ENCODE measurements at places on chromosomes 7 and 10.

- no peak for DNase-seq
These were observed 679.2 kb downstream of the SDK1 start for GRCh38 chr7:3980300-3980643.

DNA sequence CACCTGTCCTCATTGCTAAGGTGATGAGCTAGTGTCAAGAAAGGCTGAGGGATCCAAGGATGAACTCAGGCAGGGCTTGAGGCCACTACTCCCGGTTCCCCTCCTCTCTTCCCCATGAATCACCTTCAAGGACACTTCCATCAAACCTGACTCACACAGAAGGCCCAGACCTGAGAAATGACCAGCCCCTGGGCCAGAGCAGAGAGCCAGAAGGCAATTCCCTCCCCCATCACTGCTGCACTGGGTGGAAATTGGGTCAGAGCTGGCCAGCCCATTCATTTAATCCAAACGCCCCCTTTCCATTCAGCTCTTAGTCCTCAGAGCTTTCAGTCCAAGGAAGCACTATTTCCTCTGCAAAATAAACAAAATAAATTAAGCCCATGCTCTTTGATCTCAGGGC is 182.0 kb downstream of the KCNMA1 start:
- DNase-seq, result no peak

GRCh38 chr10:5291501-5292195 is 73.1 kb upstream of the UCN3 start:
- DNase-seq, result no peak

DNA sequence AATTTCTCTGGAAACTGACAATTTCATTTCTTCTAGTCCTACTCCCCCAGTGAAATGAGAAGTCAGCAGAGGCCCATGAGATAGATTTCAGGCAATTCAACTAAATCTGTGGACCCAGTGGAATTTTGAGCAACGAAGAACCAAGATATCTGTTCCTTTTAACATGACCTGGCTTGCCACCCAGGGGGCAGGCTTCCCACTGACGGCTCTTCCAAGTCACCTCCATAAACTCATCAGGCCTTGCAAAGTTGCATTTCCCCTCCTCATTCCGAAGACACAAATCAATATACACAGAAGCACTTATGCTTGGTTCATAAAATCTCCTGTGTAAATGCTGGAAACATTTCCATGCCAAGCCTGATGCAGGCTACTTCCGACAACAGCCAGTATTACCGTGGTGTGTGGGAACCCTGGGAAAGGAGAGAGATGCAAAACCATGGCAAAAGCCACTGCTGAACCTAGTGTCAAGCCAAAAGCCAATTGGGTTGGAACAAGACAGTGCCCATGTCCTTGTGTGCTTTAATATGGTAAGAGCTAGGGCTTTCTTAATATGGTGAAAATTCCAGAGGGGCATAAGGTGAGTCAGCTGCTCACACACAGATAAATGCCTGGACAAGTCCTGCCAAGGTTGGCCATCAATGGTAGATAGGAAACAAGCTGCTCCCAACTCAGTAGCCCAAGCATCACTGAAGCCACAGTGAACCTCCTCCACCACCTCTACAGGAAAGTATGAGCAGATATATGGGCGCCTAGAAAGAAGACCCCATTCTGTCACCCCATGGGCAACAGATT is 1.6 kb downstream of the FRMD4A start:
- DNase-seq, result no peak

DNA sequence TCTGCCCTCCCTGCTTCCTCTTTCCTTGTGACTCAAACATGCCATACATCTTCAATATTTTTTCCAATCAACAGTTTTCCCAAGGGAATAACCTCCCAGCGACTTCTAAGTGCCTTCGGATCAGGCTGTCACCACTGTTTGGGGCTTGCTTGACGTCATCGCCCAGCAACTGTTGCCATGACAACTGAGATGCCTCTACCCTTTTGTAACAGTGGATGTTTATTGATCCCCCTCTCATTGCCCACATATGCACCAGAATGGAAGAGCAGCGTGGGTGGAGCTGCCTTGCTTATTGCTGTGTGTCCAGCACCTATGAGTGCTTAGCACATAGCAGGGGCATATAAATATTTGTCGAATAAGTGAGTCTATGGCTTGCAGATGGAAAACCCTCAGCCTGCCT is 14.4 kb downstream of the FFAR4 start:
- DNase-seq, result peak; percentile 34

DNA sequence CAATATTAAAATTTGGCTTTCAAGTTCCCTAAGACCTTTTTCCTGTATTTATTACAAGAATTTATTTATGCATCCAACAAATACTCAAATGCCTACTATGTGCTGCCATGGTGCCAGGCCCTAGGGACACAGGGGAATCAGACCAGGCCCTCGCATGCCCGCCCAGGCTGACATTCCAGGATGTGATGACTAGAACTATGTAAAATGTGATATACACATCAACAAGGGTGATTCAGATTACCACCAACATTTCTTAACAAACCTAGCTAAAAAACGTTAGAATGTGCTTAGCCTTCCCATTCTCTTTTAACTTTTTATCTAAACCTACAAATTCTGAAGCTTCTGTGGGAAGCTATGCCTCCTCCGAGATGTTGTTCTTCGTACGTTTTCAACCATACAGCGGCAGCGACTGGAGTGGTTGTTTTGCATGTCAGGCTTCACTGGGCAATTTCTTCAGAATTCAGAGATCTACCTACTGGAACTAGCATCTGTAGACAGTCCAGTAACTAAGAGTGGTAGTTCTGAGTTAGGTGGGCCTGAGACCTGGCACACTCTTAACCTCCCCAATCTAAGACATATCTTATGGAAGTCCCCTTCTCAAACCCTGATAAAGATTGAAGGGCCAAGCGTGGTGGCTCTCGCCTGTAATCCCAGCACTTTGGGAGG is 22.1 kb downstream of the GNA12 start:
- DNase-seq, result no peak
